Stimulated activated CD8-positive, alpha-beta memory T cell treated with anti-CD3 and anti-CD28 coated beads, Interleukin-2, amount 100 ng/mL, for 1 hour (primary cell): ENCODE measurements at places on chromosomes 7 and 10.

- no peak for DNase-seq
These were observed 429.2 kb downstream of the SDK1 start for GRCh38 chr7:3730276-3730675.

- no peak for DNase-seq
These were observed 162.3 kb downstream of the ZMYND11 start for GRCh38 chr10:297567-297966.

GRCh38 chr10:13376746-13377145, 28.7 kb upstream of the SEPHS1 start:
- no peak for DNase-seq

- DNase-seq, result no peak
These were observed 7.4 kb downstream of the ARHGAP21 start for GRCh38 chr10:24716295-24716694.

GRCh38 chr10:22825841-22826240, 102.0 kb upstream of the ARMC3 start:
- DNase-seq, result no peak

GRCh38 chr7:54331311-54331710, 210.9 kb upstream of the VSTM2A start:
- DNase-seq, result no peak

DNA sequence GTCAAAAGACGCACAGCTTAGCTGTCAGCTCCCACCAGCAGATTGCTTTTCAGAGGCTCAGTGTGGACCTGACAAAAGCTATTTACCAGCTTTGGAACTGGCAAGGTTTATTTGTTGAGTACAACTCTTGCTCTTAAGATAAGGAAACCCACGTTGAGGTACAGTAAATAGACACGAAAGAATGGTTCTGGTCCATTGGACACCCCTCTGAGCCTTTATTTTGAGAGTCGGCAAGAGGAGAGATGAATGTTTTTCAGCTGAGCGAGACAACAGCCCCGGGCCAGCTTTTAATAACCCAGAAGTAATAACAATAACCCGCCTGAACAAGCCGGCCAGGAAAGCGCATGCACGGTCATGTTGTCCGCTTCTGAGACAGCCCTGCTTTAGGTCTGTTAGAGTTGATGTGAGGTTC, 49.0 kb downstream of the WNT2 start:
- no peak for DNase-seq

- no peak for DNase-seq
These were observed 165.6 kb downstream of the AVL9 start for GRCh38 chr7:32660936-32661335.

- no peak for DNase-seq
These were observed 161.3 kb downstream of the KLF6 start for GRCh38 chr10:3623746-3624145.

- DNase-seq, result no peak
These were observed 32.6 kb downstream of the EPHB4 start for GRCh38 chr7:100794741-100795140.

GRCh38 chr10:47152861-47153349, 147.1 kb upstream of the GDF10 start:
- no peak for DNase-seq

GRCh38 chr7:85686401-85687181, 499.7 kb upstream of the SEMA3D start:
- DNase-seq, result no peak

- DNase-seq, result no peak
These were observed 32.1 kb upstream of the RHEB start for GRCh38 chr7:151551820-151552219.

DNA sequence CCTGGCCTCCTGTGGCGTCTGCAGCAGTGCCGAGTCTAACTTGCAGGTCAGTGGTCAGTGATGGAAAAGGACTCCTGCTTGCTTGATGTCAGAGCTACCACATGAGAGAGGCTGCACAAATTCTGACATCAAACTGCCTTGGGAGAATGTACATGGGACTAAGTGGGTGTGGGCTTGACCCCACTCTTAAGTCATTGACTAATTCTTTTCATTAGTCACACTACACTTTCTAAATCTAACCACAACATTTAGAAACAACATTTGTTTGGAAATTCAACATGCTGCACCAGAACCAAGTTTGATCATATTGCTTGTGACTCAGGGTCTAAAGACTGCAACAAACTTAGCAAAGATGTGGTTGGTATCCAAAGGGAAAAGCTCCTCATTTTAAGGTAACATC, 24.4 kb upstream of the CDC14C start:
- no peak for DNase-seq

DNA sequence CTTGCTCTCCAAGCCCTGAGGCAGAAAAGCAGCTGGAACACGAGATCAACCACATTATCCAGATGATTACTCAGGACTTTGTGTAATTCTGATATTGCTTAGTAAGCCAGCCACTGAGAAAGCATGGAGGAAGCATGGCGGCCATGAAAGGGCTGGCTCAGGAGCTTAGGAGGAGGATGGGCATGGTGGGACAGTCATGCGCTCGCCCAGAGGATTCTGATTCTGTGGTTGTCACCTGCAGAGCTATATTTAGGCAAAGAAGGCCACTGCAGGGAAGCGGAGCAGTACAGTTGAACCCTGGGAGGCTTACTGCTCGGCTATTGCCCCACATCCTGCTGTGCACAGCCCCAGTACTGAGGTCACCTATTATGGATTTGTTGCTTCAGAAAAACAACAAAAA, 128.8 kb upstream of the DNAJB12 start:
- no peak for DNase-seq

GRCh38 chr10:44462338-44462914, 77.5 kb upstream of the CXCL12 start:
- no peak for DNase-seq

GRCh38 chr7:23357190-23358093, 58.3 kb downstream of the MALSU1 start:
- DNase-seq, result no peak

DNA sequence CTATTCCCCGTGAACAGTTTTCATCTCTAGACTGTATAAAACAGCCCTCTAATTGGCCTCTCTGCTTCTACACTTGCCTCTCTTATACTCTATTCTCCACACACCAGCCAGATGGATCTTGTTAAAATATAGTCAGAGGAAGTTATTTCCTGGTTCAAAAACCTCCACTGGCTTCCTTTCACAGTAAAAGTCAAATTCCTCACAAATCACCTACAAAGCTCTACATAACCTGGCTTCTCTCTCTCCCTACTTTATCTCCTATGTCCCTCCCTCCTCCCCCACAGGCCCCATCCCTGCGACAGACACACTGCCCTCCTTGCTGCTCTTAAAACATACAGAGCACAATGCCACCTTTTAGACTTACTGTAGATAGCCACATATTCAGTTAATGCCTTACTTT, 60.1 kb downstream of the TPK1 start:
- DNase-seq, result no peak

DNA sequence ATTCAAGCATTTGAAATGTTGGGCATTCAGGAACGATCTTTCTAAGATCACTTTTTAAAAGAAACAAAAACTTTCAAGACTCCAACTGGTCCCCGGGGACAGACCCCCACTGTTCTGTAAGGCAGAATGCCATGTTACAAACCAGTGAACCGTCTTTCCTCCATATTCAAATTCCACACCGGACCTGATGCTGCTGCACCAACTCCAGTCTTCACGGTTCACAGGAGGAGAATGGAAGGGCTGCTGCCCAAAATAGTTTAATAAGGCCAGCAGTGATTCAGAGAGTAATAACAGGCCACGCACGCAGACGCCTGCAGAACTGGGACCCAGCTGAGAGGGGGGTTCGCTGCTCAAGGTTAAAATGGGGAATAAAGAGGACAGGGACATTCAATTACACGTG, 47.2 kb downstream of the OSBPL3 start:
- DNase-seq, result no peak

DNA sequence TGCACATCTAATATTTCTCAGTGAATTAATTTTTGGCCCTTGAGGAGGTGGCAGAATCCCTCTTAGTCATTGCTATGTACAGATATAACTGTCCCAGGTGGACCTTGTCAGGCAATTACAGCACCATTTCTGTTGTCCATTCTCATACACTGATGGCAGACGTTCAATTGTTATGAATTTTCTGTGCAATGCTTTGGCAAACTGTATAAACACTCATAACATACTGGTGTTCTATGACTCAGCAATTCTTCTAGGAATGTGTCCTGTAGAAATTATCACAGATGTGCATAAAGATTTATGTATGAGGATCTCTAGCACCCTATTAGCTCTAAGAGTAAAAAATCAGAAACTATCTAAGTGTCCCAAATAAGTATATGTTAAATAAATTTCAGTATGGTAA, 80.8 kb downstream of the DNAJB9 start:
- DNase-seq, result no peak

DNA sequence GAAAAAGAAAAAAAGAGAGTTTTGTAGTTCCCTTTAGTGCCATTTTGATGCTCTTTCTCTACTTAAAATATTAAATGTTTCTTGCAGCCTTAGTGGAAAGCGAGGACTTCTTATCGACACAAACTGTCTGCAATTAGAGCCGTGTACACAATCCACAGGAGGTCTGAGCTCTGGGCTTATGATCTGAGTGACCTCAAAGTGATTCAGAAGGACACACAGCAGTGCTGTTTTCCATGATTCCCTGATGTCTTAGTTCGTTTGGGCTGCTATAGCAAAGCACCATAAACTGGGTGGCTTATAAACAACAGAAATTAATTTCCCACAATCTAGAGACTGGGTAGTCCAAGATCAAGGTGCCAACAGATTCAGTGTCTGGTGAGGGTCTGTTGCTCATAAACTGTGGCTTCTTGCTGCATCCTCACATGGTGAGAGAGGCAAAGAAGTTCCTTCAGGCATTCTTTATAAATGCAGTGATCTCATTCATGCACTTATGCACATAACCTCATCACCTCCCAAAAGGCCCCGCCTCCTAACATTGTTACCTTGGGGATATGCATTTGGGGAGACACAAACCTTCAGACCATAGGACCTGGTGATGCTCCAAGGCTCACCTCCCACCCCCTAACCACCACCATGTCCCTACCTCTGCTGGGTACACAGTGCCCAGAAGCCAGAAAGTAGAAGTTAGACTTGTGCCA, 204.5 kb upstream of the GHITM start:
- DNase-seq, result no peak

- DNase-seq, result no peak
These were observed 744 bp downstream of the FRAT2 start for GRCh38 chr10:97333601-97334369.

DNA sequence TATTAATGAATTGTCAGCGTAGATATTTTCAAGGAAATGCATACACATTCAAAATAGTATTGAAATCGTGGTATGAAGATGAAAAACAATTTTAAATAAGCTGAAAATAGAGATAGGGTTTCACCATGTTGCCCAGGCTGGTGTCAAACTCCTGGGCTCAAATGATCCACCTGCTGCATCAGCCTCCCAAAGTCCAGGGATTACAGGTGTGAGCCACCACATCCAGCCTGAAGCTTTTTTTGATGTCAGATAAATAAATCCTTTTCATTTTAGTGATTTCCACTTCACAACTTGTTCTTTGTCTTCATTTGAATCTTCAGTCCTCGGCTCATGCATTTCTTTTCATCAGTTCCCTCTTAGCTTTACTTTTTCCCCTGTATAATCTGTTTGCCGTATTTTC, 4.6 kb downstream of the CDK13 start:
- no peak for DNase-seq

- DNase-seq, result no peak
These were observed 6.6 kb upstream of the ZNF282 start for GRCh38 chr7:149188637-149189259.

DNA sequence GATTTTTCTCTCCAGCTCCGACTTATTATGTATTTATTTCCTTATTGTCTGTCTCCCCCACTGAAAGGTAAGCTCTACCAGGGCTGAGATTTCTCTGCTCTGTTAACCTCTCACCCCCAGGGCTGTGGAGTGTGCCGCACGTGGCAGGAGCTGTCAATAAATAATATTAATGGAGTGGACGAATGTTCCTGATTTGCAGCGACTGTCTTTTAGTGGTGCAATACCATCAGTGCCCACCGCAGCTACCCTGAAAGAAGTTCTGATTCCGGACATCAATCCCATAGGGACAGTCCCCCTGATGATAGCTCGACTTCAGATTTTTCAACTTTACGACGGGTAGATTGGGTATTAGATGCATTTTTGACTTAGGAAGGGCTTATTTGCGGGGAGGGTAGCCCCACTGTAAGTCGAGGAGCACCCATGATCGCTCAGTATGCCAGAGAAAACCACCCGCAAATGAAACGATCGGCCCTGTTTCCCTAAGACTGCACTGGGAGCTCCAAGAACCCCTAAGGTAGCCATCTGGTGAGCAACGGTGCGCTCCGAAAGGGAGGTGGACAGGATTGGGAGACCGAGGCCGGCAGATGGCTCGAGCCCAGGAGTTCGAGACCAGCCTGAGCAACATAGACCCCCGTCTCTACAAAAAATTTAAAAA, 986 bp upstream of the PPP2R2D start:
- DNase-seq, result no peak
